ENCODE measurements at places on chromosomes 2 and 18. TPM values are rescaled to one million over a fixed set of nuclear protein-coding genes. Genes with fewer than 3 reads are reported as not detected.

GRCh38 chr18:45402485-45403056 lies 212.7 kb upstream of the SLC14A2 start:
- H3K27me3 ChIP-seq = no peaks in the 10 kb centered on the region
- H3K27ac ChIP-seq = no peak overlapping the region
- H3K4me3 ChIP-seq = no peak overlapping the region
- H3K4me1 ChIP-seq = no peaks in the 10 kb centered on the region

- H3K4me1 ChIP-seq = no peaks in the 10 kb centered on the region
- H3K27me3 ChIP-seq = no peaks in the 10 kb centered on the region
- no peaks in the 10 kb centered on the region for H3K36me3 ChIP-seq
- no peak overlapping the region for H3K27ac ChIP-seq
- no peak overlapping the region for H3K4me3 ChIP-seq
Measured at GRCh38 chr18:61850756-61851155, 42.1 kb downstream of the RNF152 start.

GRCh38 chr2:149648282-149649030 lies 60.9 kb upstream of the MMADHC start:
- peaks cover 9% of the 10 kb centered on the region for H3K4me1 ChIP-seq
- H3K4me3 ChIP-seq = no peak overlapping the region
- H3K36me3 ChIP-seq = no peaks in the 10 kb centered on the region
- no peak for DNase-seq
- H3K27me3 ChIP-seq = no peaks in the 10 kb centered on the region
- no peak overlapping the region for H3K27ac ChIP-seq

GRCh38 chr2:227870710-227871374 lies 589 bp upstream of the DAW1 start:
- H3K4me1 ChIP-seq = no peaks in the 10 kb centered on the region
- H3K27me3 ChIP-seq = peaks cover 42% of the 10 kb centered on the region
- no peak overlapping the region for H3K4me3 ChIP-seq
- DNase-seq = no peak
- H3K27ac ChIP-seq = no peak overlapping the region
- H3K36me3 ChIP-seq = no peaks in the 10 kb centered on the region

DNA sequence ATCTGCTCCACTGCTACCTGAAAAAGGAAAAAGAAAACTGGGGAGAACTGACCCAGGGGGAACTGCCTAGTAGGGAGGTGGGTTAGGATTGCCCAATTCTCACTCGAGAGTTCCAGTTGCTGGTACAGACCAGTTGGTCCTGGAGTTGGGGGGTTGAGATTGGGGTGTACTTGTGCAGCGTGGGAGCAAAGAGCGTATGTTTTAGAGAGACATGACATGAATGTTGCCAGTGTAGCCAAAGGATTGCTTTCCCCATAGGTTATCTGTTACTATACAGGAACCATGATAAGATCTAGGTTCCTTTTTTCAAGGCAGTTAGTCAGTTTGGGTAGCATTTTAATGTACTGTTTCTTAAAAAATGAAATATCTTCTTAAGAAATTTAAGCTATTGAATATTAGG lies 68.6 kb downstream of the APLF start:
- no peak overlapping the region for H3K27ac ChIP-seq
- no peaks in the 10 kb centered on the region for H3K4me1 ChIP-seq
- no peak overlapping the region for H3K4me3 ChIP-seq
- DNase-seq = no peak
- H3K27me3 ChIP-seq = no peaks in the 10 kb centered on the region
- H3K36me3 ChIP-seq = no peaks in the 10 kb centered on the region

- peaks cover 22% of the 10 kb centered on the region for H3K4me1 ChIP-seq
- H3K4me3 ChIP-seq = peak overlapping the region; percentile 82
- H3K27me3 ChIP-seq = no peaks in the 10 kb centered on the region
- 0 out of 2 replicates have a peak, but pooled peaks cover 2% of the 10 kb centered on the region for H3K36me3 ChIP-seq
Measured at GRCh38 chr18:9334973-9335696, 562 bp downstream of the TWSG1 start.

DNA sequence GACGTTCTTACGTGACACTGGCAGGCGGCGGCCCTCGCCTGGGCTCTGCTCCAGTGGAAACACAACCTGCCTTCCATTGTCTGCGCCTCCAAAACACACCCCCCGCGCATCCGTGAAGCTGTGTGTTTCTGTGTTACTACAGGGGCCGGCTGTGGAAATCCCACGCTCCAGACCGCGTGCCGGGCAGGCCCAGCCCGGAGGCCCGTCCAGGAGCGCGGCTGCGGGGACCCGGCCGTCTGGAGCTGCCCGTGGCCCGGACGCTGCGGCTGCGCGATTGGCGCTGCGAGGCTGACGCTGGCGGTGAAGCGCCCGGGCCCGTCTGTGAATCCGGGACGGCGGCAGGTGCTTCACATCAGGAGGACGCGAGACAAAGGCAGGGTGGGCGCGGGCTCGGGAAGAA lies 670.3 kb upstream of the SALL3 start:
- no peak overlapping the region for H3K4me3 ChIP-seq
- no peak for DNase-seq
- no peaks in the 10 kb centered on the region for H3K4me1 ChIP-seq

Gene CYP26B1
- total RNA-seq = 0.07 TPM

- no peaks in the 10 kb centered on the region for H3K36me3 ChIP-seq
- H3K27me3 ChIP-seq = no peaks in the 10 kb centered on the region
- DNase-seq = peak; percentile 4
- no peaks in the 10 kb centered on the region for H3K4me1 ChIP-seq
Measured at GRCh38 chr2:195898505-195899191, 170.0 kb downstream of the DNAH7 start.

All from HepG2 (cell line).